ENCODE measurements at places on chromosomes 2 and 18.
A peak's percentile ranks its signal among the peaks of the same experiment; 100 is the strongest.

DNA sequence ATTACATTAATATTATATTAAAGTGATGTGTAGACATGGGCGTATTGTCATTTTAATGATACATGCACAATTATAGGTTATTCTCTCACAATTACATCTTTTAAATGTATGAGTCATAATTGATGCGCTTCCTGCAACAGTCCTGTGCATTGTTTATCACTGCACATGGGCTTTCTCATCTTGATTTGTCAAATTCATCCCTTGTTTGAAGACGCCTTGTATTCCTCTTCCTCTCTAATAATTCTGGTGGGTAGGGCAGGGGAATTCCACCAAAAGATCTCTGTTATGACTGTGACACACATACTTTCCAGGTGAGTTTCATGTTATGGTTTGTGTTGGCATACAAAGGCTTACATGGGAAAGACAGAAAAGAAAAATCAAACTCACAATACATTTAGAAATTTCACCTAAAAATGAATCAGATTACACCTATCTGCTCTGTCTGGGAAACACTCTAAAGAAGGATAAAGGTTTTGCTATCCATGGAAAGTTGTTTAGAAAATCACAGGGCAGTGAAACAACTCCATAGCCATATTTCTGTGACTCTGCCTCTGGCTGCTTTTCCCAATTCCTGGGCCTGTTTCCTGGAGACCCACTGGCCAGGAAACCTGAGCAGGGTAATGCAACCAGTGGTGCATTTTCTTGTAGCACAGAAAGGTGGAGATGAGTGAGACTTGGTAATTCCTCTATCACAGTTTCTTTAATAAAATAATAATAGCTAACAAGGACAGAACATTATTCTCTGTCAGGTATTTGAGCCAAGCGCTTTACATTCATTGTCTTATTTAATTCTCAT is 13.2 kb downstream of the SLC9A2 start:
- DNase-seq: no peak

- DNase-seq: no peak
These were observed 32.6 kb downstream of the VIT start for GRCh38 chr2:36729067-36729466.

DNA sequence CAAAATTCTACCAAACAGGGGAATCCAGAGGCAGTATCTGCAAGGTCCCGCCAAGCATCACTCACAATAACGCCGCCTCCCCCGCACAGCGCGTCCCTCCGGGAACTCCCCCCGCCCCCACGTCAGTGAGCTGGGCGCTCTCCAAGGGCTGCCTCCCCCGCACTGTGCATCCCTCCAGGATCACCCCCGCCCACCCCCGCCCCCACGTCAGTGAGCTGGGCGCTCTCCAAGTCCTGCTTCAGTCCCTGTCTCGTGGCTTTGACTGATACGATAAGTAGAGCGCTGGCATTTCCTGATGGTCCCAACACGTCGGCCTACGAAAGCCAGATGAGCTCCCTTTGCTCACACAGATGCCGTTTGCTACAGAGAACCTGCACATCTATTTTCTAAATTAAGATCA is 130.7 kb upstream of the TPO start:
- no peak for DNase-seq

DNA sequence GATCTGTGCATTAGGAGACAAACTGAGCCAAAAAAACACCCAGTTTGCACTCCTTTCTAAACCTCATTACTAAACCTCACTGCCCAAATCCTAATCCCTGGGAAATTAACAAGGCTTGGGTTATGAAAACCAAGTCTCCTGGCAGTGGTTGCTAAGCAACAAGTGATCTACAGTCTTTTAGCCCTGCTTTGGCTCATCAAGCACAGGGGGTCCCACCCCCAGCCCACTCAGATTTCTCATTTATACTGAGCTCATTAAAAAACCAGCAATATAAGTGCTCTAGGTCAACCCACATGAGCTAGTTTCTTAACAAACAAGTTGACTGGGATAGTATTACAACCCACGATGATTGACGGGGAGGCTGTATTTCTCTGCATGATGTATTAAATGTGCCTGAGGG is 18.4 kb downstream of the DNER start:
- DNase-seq: no peak

GRCh38 chr2:231709636-231709980 is 1.3 kb downstream of the PTMA start:
- peak; percentile 46 for DNase-seq

- DNase-seq: no peak
These were observed 104.6 kb downstream of the CAPN13 start for GRCh38 chr2:30702694-30703093.

GRCh38 chr2:12819103-12819475 is 102.4 kb downstream of the TRIB2 start:
- DNase-seq: no peak

DNA sequence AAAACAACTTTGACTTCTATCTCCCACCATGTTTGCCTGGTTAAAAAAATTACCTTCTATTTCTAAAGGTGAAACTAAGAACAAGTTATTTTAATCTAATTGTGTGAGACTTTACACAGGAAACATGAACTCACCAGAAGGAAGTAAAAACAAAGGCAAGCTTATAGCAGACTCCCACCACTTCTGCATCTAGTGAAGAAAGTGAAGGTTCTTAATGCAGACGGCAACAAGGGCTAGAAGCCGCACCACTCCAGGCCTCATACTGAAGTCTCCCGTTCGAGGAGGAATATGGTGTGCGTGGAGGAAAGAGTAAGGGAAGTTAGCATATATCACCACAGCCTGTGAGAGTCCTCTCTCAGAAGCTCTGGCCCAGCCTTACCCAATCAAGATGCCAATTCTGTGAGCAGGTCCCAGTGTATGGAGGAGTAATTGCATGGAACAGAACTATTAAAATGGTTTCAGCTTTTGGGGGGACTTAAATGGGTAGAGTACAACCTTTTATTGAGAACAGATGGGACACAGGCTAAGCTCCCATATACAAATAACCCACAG is 958.7 kb downstream of the BCL11A start:
- DNase-seq: no peak

GRCh38 chr18:36441426-36442240 is 144.1 kb downstream of the FHOD3 start:
- DNase-seq: no peak

- no peak for DNase-seq
These were observed 101.1 kb downstream of the HS1BP3 start for GRCh38 chr2:20549691-20550348.

DNA sequence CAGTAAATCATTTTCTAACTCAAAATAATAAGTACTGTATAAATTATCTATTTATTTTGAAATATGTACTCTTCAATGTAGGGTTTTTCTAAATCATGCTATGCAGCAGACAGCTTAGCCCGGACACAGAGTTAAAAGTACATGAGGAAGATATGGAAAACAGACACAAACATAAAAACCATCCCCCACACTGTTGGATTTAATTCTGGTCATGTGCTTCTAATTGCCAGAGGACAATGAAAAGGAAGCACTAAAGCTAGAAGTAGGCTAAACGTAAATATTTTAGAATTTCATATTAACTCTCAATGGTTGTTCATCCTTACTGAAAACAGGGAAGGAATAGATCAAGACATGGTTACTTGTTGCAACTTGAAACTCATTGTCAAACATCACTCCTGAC is 420.7 kb downstream of the ERBB4 start:
- no peak for DNase-seq

DNA sequence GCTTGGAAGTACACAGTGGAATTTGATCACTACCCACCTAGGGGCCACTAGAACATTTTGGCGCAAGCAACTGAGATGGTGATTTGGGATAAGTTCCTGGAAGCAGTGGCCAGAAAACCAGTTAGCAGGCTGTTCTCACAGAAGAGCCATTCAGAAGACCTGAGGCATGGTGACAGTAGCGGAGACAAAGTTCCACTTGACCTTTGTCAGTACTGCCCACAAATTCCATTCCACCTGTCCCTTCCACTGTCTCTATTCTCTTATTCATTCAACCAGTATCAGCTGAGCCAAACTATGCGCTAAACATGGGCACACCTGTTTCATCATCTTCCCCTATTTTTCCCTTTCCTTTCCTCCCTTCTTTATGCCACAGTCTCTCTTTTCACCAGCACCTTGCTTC is 59.2 kb upstream of the PPP1CB start:
- no peak for DNase-seq

GRCh38 chr2:114083717-114084387 is 194.0 kb downstream of the ACTR3 start:
- no peak for DNase-seq
